ENCODE measurements at places on chromosomes 2 and 18.

DNA sequence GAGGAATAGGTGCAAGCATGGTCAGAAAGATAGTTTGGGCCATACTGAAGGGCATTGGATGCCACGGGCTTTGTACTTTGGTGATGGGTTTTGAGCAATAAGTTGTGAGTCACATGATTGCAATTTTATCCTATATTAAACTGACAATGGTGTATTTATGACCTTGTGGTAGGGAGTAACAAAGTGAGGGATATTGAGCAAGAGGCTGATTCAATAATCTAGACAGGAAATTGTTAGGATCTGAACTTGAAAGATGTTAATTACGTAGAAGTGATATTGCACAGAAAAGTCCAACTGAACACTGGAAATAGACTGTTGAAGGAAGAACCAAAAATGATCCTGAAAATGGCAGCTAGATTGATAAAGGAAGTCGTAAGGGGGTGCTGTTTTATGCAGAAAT lies 46.6 kb upstream of the TCF4 start:
- no peak for DNase-seq

DNA sequence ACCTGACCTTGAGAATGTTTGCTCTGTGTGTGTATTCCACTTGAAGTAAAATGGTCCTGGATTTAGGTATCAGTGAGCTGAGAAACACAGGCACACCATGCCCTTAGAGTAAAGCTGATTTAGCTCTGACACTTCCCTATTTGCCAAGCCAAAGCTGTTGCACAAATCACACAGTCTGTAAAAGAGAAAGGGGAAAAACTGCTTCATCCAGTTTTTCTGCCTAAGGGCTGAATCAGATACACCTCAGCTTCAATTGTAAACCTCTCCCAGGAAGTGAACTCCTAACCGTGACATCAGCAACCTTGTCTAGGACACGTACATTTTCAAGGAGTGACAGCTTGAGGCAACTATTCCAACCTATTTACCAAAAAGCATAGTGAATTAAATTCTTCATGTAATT lies 150.4 kb downstream of the NR4A2 start:
- no peak for DNase-seq

GRCh38 chr2:167939514-167940345 lies 307.7 kb downstream of the STK39 start:
- no peak for DNase-seq

- no peak for DNase-seq
Measured at GRCh38 chr2:54683596-54683995, 39.9 kb upstream of the EML6 start.

DNA sequence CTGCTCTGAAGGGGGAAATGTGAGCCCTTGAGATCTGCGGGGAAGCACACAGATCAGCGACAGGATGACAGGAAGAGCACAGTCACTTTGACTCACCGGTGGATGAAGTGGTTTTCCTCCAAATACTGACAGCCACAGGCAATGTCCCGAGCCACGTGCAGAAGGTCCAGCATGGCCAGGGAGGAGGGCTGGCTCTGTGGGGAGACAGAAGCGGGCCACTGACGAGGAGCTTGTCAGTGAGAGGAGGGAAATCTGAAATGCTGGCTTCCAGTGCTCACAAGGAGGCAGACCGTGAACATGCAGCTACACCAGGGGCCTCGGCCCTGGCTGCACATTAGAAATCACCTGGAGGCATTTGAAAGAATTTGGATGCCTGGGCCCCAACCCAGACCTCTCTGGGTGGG lies 98.7 kb downstream of the CLIP4 start:
- DNase-seq: no peak

DNA sequence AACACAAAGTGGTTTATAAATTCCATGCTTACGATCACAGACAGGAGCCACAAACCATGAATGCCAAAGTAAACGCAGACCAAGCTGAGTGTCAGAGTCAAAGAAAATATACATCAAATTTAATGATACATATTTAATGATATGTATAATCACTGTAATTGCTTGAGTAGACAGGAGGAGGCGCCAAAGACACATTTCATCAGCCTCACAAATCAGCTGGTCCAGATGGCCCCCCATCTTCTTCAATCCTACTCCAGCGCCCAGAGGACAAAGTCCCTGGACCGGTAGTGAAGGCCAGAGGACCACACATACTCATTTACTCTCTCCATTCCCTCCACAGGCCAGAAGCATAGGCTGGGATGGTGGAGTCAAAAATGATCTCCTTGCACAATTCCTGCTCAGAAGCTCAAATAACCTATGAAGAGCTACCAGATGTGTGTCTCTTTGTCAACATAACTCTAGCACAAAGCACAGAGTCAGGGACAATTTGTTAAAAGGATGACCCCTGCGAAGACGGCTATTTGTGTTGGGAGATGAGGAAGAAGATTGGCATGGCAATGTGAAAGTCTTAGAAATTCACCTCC lies 149.3 kb upstream of the PGAP1 start:
- no peak for DNase-seq

- no peak for DNase-seq
Measured at GRCh38 chr18:2840521-2840920, 6.3 kb upstream of the EMILIN2 start.

- DNase-seq: no peak
Measured at GRCh38 chr2:102369866-102370265, 14.3 kb downstream of the IL18R1 start.

DNA sequence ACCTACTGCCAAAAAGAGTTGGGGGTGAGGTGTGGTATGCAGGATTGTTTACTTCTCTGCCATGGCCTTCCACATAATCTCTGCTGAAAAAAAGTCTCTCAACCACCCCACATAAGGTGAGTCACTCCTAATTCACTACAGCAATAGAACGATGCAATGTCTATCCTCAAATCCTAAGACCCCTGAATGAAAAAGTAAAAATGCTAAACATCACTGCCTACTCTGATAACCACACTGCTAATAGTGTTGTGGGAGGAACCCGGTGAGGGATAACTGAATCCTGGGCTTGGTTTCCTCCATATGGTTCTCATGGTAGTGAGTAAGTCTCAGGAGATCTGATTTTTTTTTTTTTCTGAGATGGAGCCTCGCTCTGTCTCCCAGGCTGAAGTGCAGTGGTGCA lies 252.5 kb downstream of the PIEZO2 start:
- peak; percentile 5 for DNase-seq

DNA sequence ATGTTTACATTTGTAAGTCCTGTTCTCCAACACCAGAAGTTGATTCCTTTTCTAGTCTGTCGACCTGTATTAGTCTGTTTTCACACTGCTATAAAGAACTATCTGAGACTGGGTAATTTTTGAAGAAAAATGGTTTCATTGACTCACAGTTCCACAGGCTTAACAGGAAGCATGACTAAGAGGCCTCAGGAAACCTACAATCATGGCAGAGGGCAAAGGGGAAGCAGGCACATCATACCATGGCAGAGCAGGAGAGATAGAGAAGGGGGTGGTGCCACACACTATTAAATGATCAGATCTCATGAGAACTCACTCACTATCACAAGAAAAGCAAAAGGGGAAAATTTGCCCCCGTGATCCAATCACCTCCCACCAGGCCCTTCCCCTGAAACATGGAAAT lies 112.8 kb upstream of the MAP3K20 start:
- no peak for DNase-seq

DNA sequence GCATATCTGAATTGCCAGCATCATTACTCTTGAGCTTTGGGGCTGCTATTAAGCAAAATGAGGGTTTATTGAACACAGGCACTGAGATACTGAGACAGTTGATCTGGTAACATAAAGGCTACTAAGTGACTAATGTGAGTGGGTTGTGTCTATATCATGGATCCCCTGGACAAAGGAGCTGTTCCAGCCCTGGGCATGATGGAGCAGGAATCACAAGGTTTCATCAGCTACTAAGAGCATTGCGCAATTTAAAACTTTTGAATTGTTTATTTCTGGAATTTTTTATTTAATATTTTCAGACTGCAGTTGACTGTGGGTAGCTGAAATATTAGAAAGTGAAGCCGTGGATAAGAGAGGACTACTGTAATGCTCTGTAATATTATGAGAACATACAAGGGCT lies 73.5 kb downstream of the MGAT5 start:
- no peak for DNase-seq

DNA sequence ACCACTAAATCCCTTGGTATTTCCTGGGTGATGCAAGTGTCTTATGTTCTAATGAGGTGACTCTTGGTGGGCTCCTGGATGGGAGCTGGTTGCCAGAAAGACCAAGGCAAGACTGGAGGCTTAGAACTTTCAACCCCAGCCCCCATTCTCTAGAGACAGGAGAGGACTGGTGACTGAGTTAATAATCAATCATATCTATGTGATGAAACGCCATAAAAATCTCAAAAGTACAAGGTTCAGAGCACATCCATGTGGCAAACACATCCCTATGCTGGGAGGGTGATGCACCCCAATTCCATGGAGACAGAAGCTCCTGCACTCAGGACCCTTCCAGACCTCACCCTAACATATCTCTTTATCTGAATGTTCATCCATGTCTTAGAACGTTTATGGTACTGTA lies 139.5 kb upstream of the LINC00305 start:
- DNase-seq: no peak

DNA sequence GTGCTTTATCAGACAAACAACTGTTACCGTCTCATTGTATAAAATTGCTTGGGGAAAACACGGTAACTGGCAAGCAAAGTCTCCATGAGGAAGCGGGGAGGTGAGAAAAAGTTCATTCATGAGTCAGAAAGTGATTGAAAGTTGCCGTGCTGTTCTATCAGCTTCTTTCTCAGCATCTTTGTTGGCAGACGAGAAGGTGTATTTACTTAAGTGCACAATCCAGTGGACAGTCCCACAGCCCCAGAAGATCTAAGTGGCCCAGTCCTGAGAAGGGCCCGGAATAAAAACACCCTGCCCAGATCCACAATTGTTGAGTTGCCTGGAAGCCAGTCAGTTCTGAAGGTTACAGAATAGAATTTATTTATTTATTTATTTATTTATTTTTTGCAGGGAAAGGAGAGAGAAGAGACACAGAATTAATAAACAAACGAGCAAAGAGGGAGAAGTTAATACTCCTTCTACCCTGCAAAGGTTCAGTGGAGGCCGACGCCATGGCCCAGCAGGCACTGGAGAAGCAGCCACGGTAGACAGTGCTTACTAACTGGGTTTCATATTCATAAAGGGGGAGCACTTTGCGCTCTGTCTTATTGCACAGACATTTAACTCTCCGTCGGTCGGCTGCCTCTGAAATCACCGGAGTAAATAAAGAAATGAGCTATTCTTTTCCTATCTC lies 676.0 kb upstream of the SALL3 start:
- DNase-seq: no peak

DNA sequence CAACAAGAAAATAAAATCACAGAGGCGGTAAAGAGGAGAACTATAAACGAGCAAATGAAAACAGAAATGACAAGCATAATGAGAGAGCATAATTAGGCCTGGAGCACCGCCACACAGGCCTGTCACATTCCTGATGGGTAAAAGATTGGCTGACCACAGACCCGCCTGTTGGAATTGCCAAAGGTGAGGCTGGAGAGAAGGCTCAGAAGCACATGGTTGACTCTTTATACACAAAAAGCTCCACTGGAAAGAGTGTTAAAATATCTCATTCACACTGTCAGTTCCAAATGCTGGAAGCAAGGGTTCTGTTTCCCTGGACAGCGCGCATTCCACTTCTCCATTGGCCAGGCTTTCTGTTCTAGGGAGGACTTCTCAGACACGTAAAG lies 5.9 kb upstream of the LGALSL start:
- DNase-seq: no peak
